ENCODE measurements at places on chromosomes 11 and 22.

GRCh38 chr11:86675017-86675416 is 2.6 kb upstream of the ME3 start:
- no peak for DNase-seq

DNA sequence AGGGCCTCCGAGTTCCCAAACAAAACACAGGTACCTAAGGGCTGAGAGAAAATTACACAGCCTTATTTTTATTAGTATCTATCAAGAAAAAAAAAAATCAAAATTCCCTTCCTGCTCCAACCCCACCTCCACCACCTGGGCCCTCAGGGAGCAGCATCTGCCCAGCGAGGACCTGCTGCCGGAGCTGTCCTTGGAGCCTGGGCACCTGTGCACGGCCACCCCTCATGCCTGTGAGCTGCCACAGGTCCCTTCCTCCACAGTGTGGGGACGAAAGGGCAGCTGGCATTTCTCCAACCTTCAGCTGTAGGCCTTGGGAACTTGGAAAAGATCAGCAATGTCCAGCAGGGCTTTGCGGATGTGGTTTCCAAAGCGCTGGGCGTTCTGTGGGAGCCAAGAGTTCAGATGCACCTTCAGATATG is 6.3 kb upstream of the SYCE3 start:
- no peak for DNase-seq

DNA sequence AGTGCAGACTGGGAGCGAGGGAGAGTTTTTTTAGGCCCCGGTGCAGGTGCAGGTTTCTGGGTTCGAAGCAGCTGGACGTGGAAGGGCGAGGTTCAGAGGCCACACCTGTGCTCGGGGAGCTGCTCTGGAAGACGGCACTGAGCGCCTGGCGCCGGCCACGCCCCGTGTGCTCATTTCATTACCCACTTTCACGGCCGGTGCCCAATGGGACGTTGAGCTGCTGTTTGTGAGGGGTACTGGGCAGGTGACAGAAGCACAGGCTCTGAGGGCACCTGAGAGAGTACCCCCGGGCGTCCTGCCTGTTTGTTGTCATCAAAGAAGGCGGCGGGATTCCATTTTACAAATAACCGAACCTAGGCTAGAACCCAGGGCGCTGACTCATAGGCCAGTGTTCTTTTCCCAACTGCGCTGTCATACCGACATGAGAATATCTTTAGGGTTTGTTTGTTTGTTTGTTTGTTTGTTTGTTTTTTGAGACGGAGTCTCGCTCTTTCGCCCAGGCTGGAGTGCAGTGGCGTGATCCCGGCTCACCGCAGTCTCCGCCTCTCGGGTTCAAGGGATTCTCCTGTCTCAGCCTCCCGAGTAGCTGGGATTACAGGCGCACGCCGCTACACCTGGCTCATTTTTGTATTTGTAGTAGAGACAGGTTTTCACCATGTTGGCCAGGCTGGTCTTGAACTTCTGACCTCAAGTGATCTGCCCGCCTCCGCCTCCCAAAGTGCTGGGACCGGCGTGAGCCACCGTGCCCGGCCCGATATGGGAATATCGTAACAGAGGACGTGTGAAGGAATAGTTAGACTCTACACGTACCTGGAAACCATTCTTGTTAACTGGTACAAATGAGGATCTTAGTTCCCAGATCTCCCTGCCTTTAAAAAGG is 16.6 kb upstream of the SPTBN2 start:
- DNase-seq: no peak

GRCh38 chr22:45246060-45246985 is 5.6 kb upstream of the KIAA0930 start:
- peak; percentile 97 for DNase-seq

GRCh38 chr11:96329419-96329818 is 13.6 kb downstream of the MAML2 start:
- DNase-seq: no peak

GRCh38 chr11:97683733-97684132 is 1293.9 kb downstream of the JRKL start:
- no peak for DNase-seq

GRCh38 chr11:75345455-75346160 is 5.9 kb downstream of the ARRB1 start:
- DNase-seq: no peak

GRCh38 chr11:100624346-100624745 is 62.7 kb upstream of the ARHGAP42 start:
- no peak for DNase-seq

DNA sequence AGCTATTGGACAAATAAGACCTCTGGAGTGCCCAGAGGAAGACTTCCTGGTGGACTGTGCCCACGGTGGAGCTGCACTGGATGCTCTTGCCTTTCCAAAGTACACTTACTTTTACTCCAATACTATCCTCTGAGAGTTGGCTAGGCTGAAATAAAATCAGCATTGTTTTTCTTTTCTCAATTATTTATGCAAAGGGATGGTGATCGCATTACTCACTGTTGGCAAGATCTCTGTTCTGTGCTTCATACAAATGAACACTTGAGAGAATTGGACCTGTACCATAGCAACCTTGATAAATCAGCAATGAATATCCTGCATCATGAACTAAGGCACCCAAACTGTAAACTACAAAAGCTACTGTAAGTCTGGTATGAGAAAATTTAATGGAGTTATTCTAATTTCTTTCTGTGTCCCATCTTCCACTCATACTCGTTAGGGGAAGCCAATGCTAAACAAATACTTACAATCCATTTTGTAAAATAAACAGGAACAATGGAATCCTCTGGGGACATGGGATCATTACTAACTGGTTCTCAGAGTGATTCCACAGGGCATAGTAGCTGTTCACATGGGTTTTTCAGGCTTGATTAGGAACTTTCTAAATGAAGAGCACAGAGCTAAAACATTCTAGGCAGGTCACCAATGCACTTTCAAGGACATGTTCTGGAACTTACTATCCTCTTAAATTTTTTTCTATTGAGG is 26.3 kb downstream of the NLRP14 start:
- peak; percentile 6 for DNase-seq

DNA sequence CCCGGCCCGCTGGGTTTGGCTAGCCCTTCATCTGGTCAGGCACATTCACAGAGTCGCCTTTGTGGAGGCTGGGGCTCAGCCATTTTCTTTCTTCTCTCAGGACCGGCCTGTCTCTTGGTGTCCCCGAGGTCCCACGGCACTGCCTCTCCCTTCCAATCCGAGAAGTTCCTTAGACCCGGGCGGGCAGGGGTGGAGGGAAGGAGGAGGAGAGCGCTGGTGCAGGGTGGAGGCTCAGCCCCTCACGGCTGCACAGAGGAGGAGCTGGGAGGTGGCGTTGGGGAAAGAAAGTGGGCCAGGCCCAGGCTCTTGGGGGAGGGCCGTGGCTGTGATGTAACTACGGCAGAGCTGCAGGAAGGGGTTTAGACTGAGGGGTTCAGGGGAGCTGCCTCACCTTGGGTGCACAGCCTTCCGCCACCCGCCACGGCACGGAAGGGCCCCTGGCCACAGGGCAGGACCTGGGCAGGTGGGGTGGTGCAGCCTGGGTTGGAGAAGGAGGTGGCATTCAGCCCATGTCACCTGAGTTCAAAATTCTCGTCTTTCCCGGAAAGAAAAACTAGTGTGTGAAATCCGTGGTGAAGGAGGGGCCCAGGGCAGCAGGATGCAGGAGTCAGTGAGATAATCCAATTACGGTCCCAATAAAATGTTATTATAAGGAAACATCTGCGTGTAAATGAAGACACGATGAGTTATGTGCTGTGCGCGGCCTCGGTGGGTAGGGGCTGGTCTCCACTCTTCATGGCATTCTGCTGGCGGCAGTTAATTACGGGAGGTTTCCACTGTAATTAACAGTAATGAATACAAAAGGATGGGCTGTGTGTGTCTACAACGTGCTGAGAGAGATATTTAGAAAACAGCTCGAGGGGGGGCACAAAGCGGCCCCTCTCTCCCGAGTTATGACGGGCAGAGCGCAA is 1.7 kb downstream of the BRSK2 start:
- DNase-seq: no peak

DNA sequence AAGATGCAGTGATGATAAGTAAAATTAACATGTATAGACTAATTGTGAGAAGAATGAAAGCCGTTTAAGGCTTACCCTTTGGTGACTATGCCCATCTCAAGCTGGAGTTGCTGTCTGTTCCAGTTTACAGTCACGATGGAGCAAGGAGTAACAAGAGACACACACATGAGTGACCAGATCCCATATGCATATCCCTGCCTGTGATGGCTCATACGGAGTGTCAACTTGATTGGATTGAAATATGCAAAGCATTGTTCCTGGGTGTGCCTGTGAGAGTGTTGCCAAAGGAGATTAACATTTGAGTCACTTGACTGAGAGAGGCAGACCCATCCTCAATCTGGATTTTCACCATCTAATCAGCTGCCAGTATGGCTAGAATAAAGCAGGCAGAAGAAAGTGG is 786.8 kb downstream of the FAM181B start:
- no peak for DNase-seq

GRCh38 chr22:39431821-39432251 is 25.0 kb upstream of the MGAT3 start:
- no peak for DNase-seq

- DNase-seq: no peak
Observed at GRCh38 chr11:12853652-12854296, 155.3 kb upstream of the RASSF10 start.

GRCh38 chr11:35304900-35305460 is 114.4 kb downstream of the SLC1A2 start:
- no peak for DNase-seq

- no peak for DNase-seq
Observed at GRCh38 chr22:44525941-44526778, 28.1 kb upstream of the RTL6 start.

DNA sequence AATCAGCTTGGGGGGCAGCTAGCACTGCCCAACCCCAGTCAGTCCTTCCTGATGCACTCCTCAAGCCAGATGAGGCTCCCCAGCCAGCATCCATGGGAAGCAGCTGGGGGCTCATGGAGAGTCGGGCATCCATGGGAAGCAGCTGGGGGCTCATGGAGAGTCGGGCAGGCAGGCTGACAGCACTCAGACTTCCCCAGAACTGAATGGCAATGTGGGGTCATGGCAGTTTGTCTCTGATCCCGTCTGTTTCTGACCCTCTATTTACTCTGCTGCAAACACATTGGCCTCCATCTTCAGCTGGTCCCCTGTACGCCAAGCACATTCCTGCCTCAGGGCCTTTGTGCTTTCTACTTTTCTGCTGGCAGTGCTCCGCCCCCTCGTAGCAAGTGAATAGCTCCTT is 314.8 kb downstream of the NTM start:
- DNase-seq: no peak

All from HFF-Myc (cell line).